ENCODE measurements at places on chromosomes 2 and 18.
A peak's percentile ranks its signal among the peaks of the same experiment; 100 is the strongest.

DNA sequence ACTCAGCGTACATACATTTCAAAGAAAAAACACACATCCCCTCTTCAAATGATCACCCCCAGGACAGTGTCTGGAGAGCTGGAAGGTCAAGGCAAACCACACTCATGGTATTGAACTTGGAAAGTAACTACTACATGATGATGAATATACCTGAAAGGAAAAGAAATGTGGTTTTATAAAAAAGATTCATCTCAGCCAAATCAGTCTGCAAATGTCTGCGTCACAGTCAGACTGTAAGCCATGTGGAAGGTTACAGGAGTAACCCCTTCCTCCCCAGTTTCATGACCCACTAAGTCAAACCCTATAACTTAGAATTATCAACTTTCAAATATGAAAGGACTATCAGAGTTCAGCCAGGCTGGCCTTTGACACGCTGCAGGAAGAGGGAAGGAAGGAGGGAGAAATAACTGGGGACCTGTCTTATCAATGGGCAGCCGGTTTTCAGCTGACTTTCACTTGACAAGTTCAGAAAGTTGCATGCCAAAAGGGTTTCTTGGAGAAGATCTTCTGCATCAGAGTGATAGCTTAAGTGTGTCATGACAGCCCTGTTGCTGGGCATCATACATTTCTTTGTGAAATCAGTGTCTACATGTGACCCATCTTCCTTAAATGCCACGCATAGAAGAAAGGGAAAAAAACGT lies 7.0 kb upstream of the BMP10 start:
- no peak for DNase-seq

GRCh38 chr2:240506406-240507059 lies 51.3 kb downstream of the ANKMY1 start:
- no peak for DNase-seq

DNA sequence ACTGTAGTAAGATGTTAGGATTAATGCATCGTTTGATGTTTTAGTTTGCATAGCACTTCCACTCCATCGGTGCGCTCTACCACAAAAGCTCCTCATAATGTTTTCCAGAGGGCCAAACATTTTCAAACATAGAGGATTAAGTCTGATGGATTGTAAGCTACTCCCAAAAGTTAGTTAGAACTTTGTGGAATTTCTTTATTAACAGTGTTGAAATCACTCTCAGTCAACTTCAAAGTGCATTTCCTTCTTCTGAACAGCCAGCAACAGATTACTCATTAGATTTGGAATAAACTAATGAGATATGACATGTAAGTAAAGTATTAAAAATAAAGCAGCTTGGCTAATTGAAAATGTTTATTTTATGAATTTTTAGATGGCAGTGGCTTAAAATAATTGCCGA lies 30.1 kb upstream of the CTAGE1 start:
- DNase-seq: no peak

- DNase-seq: peak; percentile 46
These were observed 26.9 kb upstream of the INSIG2 start for GRCh38 chr2:118061135-118061955.

DNA sequence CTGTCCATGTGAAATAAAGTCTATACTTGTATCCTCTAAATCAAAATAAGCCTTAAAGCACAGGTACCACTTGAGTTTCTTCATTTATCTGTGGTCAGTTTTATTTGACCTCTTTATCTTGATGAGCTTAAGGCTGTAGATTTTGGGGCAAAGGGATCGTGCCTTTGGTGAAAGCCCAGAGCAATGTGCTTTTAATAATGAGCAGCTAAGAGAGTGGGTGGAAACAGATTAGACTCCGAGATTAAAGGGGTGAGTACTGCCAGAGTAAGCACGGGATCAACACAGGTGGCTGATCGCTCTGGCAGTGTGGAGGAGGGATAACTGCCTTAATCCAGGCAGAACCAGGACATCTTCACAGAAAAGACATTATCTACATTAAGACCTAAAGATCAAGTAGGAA lies 280.4 kb downstream of the TDRD15 start:
- no peak for DNase-seq

DNA sequence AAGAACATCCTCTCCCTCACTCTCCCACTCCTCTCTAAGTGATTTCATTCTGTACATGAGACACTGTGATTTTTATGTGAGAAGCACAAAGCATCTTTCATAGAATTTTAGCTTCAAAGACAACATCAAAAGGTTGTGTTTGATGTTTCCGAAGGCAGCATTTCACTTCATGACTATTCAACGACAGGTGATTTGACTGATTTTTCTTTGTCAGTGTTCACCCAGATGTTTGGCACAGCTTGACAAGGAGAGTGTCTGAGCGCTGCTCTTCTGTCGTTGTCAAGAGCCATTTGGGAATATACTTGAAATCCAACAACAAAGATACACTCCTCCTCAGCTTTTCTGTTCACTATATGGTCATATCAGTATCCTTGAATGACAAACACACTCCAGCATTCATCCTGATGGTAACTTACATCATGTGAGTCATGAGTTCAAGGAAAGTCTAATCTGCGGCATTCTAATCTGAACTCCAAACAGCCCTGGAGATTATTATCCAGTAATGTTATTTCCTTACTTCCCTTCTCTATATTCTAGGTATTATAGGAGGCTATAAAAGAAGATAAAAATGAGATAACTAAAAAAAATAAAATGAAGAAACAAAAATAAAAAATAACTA lies 45.9 kb upstream of the ST6GAL2 start:
- DNase-seq: no peak

- no peak for DNase-seq
These were observed 3.8 kb upstream of the ATP6V1C2 start for GRCh38 chr2:10717628-10718027.

DNA sequence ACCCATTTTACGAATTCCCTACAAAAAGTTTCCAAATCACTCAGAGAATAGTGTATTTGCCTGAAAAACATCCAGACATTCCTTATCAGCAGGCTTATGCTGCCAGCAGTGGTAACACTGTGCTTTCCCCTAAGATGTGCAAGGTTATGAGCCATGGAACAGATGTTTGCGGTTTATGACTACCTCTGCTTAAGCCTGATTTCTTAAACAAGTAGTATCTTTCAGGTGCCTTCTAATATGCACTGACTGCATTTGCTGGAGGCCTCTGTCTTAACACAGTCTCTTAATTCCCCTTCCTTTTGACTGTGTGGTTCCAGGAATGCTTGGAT lies 54.8 kb downstream of the CDC42EP3 start:
- DNase-seq: no peak

GRCh38 chr2:108925286-108925685 lies 63.7 kb downstream of the EDAR start:
- DNase-seq: no peak

GRCh38 chr2:230765611-230766300 lies 53.1 kb downstream of the CAB39 start:
- no peak for DNase-seq

DNA sequence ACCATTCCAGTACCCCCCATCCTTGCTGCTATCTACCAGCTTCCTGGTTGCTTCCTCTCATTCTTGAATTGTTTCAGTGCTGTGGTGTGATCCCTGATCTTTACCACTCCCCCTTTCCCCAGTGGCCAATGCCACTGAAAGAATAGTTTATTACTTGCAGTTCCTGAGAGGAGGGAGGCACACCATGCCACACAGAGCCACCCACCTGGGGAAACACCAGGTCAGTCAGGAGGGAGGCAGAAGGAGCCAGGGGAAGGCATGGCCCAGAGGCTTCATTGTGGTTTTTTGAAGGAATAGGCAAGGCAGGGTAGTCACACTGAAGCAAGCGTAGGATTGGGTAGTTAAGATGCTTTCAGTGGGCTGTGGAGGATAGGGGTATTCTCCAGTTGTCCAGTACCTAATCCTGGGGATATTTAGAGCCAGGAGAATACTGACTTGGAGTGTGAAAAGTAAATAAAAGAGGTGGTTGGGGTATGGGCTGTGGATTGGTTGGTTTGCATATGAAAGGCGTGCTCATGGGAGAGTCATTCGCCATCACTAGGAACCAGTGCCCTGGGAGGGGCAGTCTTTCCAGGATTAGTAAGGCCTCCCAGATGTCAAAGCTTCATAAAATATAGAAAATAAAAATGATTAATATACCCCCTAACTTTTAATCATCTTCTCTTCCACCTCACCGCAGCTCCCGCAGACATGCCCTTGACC lies 6.7 kb upstream of the TMEM177 start:
- no peak for DNase-seq

DNA sequence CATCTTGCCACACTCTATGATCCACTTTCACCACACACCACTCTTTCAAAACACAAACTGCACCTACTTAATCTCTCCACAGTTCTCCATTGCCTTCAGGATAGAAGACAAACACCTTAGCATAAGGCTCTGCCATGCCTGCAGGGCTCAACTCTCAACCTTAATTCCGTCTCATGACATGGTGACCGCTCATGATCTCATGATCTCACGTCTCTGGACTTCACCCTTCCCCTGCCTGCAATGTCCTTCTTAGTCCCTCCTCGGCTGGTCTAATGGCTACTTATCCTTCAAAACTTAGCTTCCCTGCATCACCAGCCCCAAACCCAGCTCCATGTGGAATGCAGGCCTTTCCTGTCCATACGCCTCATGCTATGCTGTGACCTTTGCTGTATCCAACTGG lies 85.3 kb downstream of the ACVR1 start:
- DNase-seq: no peak

- DNase-seq: no peak
These were observed 613.4 kb downstream of the ARHGAP15 start for GRCh38 chr2:143742581-143742980.

DNA sequence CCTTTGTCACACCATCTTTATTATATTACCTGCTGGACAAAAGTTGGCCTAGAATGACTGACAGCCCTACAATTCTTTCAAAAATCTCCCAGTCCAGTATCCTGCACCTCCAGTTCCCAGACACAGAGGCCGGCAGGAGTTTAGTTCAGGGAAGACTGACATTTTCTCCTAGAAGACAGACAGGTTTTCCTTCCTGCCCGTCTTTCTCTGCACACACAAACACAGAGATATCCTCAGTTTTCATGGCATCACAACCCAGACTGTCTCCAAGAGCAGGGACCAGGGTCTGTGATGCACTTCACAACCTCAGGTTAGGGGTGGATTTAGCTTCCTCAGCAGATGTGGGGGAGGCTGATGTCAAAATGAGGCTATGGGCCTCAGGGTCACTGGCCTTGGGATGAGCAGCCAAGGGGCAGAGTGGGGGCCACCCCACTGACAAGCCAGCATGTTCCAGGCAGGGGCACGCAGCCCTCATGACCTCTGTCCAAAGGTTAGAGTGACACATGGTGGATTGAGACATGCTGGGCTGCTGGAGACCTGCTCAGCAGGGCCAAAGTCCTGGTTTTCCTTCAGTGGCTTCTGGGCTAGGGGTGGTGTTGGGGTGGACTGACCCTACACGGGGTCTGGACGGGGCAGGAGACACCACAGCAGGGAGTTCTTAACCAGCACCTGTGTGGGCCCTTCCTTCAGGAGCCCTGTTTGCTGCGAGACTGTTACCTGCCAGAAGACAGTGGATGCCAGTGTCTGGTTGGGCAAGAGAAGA lies 70.5 kb downstream of the SFXN5 start:
- no peak for DNase-seq

- no peak for DNase-seq
These were observed 80.3 kb downstream of the VAPA start for GRCh38 chr18:9994026-9994570.

DNA sequence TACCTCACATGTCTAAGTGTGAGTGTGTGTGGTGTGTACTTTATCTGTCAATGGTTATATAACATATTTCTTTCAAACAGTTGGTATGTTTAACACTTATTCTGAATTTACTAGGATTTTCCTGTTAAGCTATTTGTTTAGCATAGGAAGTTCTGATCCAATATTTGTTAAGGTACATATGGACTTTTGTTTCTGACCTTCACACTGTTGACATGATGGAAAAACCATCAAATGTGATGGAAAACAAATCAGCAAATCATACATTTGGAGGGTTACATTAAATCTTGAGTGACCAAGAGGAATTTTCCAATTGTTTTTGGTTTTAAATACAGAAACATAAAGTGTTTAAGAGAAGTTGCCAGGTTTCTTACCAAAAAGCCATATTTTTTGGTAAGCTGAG lies 638.9 kb downstream of the STK39 start:
- no peak for DNase-seq

GRCh38 chr2:237557633-237558015 lies 8.8 kb upstream of the PRLH start:
- DNase-seq: no peak

- DNase-seq: no peak
These were observed 193.5 kb upstream of the CCDC68 start for GRCh38 chr18:55152801-55153200.

DNA sequence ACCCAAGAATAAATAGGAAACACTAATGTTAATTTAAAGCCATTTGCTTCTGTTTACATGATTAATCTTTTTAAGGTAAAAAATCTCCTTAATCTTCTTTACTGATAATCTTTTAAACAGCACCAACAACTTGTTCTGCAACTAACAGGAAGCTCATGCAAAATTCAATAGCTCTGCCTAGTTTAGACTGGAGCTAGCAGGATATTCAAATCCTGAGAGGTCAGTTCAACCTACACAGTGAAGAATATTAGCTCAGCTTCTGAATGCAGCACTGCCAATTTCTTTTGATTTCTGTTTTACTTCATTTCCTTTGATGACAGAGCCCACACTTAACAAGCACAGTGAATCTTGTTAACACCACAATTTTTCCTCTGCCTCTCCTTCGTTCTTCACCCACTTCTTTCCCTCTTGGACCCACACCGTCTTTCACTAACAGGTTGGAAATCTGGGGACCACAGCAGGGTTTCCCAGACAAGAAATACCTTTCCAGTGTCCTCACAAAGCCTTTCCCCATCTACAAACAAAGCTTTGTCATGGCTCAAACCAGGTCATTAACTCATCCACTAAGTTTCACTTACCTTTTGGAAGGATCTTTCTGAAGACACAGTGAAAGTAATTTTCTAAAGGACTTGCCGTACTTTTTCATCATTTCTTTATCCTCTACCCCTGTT lies 109.8 kb downstream of the STK39 start:
- no peak for DNase-seq

DNA sequence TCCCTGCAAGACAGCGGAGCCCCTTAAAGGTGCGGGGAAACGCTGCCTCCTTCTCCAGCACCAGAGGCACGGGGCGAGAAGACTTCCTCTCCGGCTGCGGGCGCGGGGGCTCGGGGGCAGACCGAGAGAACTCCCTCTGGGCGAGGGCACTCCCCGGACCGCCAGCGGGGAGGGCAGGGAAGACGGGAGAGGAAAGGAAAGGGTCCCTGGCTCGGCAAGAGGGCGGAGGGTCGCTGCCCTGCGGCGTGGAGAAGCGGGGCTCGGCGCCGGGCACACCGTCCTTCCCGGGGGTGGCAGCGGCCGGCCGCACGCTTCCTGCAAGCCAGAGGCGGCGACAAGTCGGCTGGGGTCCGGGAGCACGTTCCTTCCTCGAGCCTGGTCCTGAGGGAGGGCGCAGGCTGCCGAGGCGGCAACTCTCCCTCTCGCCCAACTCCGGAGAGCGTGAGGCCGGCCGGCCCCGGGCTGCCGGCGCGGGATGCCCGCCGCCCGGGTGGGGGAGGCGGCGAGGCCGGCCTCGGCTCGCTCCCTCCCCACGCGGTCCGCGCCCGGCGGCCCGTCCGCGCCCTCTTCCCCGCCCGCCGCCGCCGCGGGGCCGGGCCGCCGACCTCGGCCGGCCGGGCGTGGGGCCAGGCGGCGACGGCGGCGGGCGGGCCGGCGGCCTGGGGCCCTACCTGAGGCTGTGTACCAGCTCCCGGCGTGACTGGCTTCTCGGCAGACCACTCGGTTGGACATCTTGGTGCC lies 1.1 kb downstream of the MEMO1 start:
- no peak for DNase-seq

- peak; percentile 39 for DNase-seq
These were observed 127.3 kb downstream of the PRKCE start for GRCh38 chr2:45778720-45779171.
